ENCODE measurements at places on chromosomes 7 and 10.

GRCh38 chr10:19469521-19469920, 346.7 kb upstream of the PLXDC2 start:
- DNase-seq, result no peak

GRCh38 chr10:61901829-61902444, 438 bp downstream of the ARID5B start:
- no peak for DNase-seq

DNA sequence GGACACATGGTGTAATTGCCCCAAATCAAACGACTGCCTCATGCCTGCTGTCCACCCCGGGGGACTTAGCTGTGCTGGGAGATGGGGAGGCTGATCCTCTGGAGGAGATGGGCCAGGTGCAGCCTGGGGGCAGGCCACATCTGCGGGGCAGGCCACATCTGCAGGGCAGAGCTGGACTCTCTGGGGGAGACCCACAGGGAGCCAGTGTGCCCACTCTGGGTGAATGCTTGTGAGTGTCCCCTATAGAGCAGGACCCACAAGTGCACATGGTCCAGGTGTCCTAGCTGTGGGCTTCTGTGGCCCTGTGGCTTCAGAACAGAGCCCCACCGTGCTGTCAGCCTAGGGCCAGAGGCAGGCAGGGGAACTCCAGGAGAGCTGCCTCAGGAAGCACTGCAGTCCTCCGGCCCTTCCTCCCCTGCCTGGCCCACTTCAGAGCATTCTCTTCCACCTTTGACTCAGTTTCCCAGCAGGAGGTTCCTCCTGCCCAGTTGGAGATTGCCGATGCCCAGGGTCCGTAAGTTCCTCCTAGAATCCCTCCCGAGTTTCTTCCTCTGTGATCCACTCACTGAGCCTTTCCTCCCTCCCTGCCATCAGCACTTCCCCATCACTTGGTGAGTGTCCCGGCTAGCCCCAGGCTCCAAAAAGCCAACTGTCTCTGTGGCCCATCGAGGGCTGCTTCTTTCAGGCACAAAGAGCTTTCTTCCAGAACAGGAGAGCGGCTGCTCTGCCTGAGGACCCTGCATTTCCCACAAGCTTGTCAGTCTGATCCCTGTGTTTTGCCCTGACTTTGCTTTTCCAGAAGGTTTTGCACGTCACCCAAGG, 50.3 kb downstream of the ADCYAP1R1 start:
- no peak for DNase-seq

GRCh38 chr7:98213888-98214810, 2.9 kb downstream of the BHLHA15 start:
- no peak for DNase-seq

DNA sequence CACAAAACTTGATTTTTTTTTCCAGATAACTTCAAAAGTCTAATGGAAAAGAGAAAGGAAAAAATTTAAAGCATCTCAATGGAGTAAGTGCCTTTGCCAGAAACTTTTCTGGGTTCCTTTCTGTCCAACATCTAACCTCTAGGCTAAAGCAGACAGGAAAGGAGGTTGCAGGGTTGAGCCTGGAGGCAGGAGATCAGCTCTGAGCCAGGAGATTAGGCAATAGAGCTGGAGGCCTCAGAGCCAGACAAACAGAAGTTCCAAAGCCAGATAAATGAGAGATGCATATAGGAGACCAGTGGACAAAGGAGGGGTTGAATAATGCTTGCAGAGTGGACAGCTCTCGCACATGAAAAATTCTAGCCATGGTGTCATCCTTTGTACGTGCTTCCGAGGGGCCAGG, 42.9 kb downstream of the CHN2 start:
- no peak for DNase-seq

- no peak for DNase-seq
Observed at GRCh38 chr7:143177374-143178119, 5.7 kb upstream of the TAS2R39 start.

GRCh38 chr10:26468700-26469099, 30.6 kb downstream of the APBB1IP start:
- no peak for DNase-seq

DNA sequence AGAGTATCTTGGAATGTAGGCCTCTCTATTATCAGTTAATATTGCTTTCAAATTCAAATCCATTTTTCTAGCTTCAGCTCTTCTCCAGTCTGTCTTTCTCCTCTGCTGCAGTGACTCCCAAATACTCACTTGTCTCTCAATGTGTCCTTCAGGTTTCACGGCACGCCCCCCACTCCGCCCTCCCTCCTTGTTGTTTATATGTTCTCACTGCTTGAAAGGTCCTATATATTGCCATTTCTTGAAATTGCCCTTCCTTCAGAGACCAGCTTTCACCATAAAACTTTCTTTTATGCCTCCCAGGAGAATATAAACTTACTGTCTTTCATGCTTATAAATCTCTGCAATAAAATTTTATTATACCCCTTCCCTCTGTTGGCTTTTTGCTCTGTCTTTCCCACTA, 668.2 kb downstream of the CCSER2 start:
- DNase-seq, result no peak

GRCh38 chr7:39271402-39271801, 293.7 kb downstream of the POU6F2 start:
- DNase-seq, result no peak
